Stimulated activated CD4-positive, alpha-beta T cell treated with anti-CD3 and anti-CD28 coated beads, Interleukin-12 subunit alpha, Interleukin-12 subunit beta, amount 100 ng/mL, for 4 hours (primary cell): ENCODE measurements at places on chromosomes 16 and 17.

DNA sequence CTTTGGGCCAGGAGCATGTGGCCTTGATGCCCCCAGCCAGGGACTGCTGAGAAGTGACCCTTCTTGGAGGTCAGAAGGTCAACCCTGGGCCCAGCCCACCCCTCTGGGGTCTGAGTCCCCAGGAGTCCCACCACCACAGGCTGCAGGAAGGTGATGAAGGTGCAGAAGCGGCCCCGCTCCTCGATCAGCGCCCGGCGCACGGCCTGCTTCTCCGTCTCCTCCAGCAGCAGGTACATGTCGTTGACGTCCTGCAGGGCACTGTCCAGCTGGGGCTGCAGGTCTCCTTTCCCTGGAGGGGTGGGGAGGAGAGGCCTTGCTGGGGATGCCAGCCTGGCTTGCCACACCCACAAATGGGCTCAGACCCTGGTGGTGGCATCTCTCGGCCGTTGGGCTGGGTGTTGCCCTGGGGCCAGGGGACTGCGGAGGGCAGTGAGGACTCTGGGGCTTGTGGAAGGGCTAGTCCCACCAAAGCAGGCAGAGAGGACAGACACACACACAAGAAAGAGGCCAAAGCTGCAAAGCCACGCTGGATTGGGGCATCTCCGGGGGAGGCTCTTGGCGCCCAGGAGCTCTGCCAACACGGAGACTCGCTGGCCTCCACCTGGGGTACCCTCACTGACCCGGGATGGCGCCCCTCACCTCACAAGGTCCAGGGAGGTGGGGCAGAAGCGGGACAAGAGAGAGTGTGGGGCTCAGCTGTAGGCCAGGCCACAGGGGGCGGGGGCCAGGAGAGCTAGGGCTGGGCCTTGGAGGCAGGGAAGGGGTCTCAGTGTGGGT lies 7.5 kb downstream of the MTSS2 start:
- no peak for DNase-seq

- DNase-seq: peak; percentile 25
These were observed 13.9 kb upstream of the ADGRG1 start for GRCh38 chr16:57614536-57614935.

- no peak for DNase-seq
These were observed 44.7 kb upstream of the PRSS54 start for GRCh38 chr16:58339452-58339981.

DNA sequence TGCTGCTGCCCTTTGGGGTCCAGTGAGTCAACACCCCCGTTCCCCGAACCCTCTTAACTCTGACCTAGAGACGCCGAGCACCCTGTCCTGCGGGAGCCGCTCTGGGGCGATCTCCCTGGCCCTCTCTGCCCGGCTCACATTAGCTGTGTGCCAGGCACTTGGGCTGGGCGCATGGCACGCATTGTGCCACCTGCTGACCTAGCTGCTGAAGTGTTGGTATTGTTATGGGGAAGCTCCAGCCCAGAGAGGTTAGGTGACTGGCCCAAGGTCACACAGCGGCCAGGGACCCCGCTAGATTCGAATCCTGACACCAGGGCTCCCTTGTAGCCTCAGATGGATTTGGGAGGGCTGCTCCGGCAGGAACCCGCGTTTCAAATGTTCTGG lies 1.1 kb downstream of the HSD17B1 start:
- no peak for DNase-seq

GRCh38 chr16:86018487-86018886 lies 119.5 kb downstream of the IRF8 start:
- no peak for DNase-seq

GRCh38 chr16:54886078-54886477 lies 44.6 kb upstream of the IRX5 start:
- no peak for DNase-seq

GRCh38 chr16:54466233-54466632 lies 179.6 kb upstream of the IRX3 start:
- no peak for DNase-seq

- no peak for DNase-seq
These were observed 19.4 kb downstream of the NATD1 start for GRCh38 chr17:21233581-21234347.

DNA sequence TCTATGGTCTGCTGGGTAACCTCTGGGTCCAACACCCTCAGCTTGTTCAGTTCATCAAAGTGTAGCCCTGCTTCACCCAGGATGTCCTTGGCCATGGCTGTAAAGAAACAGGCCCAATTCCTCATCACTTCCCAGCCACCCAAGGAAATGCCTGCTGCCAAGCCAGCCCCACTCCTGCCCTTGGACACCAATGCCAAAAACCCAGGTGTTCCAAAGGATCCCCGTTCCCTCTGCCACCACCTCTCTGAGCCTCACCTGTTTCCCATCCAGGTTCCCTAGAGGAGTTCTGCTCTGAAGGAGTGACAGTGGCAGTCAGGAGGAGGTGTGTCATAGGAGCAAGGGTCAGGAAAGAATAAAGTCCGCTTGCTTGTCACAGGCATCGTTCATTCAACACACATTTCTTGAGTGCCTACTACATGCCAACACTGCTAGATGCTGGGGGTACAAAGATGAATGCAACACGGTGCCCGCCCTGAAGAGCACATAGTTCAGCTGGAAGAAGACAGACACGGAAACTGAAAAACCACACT lies 3.3 kb downstream of the IFT20 start:
- no peak for DNase-seq

GRCh38 chr17:32123782-32124181 lies 18.5 kb upstream of the RHOT1 start:
- DNase-seq: no peak

DNA sequence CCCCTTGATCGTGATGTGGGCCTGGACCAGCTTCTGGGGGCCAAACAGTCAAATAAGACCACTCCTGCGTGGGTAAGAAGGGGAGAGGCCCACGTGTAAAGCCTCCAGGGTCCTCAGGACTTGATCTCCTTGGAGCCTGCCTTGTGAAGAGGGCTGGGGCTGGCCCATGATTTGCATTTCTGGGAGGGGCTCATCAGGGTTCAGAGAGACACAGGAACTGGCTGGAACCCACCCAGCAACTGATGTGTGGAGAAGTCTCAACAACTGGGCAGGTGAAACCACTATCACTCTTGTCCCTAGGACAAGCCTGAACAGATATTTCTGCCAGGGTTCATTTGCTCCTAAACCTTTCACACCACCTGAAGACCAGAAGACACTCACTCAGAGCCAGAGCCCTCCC lies 214.7 kb downstream of the ZNF423 start:
- no peak for DNase-seq

DNA sequence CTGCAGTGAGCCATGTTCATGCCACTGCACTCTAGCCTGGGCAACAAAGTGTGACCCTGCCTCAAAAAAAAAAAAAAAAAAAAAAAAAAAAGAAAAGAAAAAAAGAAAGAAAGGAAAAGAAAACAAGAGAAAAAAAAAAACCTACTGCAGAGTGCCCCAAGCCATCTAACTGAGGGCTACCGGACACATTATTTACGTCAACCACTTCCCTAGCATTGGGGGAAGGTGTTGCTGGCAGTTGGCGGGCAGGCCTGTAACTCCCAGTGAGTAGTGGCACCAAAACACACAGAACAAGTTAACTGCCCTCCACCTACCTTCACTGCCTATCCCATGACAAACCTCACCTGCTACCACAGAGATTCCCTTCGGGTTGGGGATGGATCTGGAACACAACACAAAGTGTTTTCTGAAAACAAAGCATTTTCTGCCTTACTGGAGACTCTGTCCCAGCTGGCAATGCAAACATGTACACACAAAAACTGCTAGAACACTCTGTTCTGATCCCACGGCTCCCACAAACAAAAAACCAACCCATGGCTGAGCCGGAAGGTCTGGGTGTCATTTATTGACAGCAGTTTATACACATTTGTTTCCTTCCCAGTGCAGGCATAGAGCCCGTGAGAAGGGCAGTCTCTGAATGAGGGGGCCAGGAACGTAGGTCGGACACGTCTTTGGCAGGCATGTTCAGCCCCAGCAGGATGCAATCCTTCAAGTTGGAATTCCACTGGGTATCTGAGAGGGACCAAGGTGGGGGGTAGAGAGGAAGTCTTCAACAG lies 11.0 kb downstream of the PHB1 start:
- DNase-seq: no peak

DNA sequence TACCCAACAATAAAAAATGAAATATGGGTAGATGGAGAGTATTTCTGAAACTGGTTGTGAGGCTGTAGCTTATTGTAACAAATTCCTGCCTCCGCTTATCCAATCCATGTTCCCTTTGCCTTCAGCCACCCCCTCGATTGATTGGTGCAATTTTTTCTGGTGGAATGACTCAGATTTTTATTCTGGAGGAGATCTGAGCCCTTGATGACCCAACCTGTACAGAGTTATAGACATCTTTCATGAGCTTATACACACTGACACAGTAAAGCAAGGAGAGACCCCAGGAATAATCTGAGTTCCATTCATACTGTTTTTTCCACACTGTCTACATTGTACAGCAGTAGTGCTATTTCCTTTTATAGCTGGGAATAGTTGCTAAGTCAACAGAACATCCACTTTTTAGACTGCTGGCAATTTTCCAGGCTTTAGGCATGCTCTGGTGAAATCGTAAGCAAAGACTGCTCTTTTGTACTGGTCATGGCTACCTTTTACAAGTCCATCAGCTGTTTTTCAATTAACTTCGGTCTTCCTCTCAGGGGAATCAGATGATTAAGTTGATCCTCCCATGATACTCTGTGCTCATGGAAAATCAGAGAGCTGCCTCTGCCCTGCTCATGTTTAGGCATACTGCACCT lies 30.1 kb downstream of the CCL4 start:
- no peak for DNase-seq

DNA sequence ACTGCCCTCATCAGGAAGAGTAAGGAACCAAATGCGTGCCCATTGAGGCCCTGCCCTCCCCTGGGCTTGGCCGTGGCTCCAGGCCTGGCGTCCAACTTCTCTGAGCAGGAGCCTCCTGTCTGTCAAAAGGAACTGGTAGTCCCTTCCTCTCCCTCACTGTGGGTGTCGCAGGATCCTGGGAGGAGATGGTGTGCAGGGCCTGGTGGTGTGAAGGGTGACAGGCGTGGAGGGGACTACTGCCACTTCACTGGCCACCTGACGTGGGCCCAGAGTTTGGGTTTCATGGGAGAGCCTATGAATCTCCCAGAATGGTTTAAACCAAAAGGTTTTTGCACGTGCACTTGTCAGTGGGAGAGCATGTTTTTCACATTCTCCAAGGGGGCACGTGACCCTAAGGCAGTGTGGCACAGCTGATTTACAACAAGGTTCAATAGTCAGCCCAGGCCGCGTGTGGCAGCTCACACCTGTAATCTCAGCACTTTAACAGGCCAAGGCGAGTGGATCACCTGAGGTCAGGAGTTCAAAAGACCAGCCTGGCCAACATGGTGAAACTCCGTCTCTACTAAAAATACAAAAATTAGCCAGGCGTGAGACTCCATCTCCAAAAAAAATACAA lies 12.5 kb downstream of the ARL2BP start:
- no peak for DNase-seq

GRCh38 chr16:24988593-24989338 lies 26.4 kb downstream of the ARHGAP17 start:
- DNase-seq: peak; percentile 12

DNA sequence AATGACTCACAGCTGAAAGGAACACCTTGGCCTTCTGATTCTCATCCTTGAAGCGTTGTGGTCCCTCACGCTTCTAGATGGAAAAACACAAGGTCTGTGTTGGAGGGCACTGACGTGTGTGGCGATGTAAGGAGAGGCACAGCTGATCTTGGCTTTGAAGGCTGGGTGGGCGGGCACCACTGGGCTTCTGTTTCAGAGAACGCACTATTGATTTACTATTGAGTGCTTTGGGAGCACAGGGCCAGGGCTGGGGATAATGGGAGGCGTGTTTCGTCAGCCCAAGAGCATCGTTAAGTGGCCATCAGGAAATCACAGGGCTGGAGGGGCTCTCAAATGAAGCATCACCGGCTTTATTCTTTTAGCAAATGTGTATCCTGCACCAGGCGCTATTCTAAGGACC lies 70.7 kb downstream of the CMIP start:
- no peak for DNase-seq

DNA sequence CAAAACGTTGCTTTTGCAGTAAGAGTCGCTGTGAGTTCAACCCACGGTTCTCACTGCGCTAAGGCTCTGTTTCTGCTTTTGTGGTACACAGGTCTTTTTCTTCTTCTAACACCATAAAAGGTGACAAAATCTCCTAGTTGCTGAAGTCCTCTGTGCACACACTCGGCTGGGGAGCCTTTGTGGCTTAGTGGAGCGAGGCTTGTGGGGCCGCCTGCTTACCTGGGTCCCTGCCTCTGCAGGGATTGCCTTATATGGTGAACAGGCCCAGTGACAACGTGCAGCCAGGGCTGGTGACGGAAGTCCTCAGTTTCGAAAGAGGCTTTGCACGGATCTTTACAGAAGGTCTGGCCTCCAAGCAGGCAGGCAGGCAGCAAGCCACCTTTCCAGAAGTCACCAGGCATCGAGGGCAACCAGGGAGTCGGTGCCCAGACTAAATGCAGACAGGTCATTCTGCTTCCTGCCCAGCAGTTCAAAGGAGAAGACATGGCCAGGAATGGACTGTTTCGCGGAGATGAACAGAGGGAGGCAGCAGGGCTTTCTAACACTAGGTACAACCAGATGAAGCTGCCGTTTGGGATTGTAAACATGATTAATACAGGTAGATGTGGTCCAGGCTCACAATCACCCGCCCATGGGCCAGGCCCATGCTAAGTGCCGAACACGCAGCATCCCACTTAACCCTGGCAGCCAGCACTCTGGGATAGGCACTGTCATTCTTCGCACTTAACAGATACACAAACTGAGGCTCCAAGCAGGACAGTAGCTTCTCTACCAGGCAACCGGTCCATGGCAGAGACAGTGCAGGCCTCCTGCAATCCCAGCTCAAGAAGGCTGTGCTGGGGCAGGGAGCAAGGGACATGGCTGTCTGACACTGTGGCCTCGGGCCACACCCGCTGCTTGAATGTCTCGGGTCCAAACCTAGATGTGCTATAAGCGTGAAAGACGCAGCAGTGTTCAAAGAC lies 10.7 kb upstream of the MEAK7 start:
- DNase-seq: peak; percentile 68

- DNase-seq: peak; percentile 50
These were observed 2.0 kb upstream of the TSPOAP1 start for GRCh38 chr17:58330538-58330996.

DNA sequence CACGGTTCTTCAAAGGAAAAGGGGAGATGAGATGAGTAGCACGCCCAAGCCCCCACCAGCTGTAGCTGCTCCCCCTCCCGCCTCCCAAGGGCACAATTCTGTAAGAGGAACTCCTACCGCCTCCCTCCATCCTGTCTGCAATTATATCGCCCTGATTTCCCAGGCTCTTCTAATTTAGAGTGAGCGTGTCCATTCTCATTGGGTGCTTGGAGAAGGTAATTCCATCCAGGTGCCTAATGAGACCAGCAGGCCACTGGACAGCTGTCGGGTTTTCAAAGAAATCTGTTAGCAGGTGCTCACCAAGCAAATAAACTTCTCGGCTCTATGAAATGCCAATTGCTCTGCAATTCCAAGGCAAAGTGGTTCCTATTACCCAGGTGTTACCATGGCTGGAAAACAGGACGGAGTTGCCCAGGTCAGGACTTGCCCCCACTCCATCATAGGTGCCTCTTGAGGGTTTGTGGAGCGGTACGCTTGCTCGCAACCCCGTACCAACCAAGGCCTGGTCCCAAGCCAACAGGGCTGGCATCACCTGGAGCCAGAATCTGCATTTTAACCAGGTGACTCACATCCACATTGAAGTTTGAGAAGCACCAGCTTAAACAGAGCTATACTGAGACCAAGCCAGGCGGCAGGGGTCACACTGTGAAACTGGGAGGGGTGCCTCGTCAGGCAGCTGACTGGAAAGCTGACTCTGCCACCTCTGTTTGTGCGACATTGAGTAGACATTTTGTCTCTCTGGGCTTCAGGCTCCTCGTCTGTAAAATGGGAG lies 16.5 kb upstream of the MEAK7 start:
- no peak for DNase-seq

- no peak for DNase-seq
These were observed 47.9 kb downstream of the SNX20 start for GRCh38 chr16:50632927-50633800.
